Activated naive CD4-positive, alpha-beta T cell (primary cell): ENCODE measurements at places on chromosomes 16 and 17.

DNA sequence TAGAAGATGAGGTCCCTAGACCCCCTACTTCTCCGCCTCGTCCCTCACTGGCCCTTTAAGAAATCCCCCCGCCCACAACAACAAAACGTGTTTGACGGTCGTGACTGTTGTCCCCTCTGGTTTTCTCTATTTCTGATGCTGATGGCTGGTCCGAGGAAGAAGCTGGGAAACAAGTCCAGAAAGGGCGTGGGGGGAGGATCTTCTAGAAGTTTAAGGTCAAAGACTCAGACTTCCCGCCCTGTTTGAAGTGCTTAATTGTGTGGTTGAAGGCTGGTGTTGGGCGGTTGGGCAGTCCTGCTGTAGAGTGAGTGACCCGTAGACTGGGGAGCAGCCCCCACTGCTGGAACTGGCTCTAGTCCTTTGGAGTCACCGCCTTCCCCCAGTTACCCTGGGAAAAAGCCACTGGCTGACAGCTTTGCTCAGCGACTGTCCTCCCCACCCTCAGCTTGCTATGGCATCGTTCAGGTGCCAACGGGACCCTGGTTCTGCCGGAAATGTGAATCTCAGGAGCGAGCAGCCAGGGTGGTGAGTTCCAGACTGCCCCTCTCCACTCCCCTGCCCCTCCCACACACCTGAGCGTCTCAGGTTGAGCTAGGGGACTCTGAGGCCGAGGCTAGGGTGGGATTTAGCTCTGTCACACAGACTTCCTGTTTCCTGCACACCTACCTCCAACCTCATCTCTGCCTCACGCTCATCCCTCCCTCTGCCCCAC lies 1.6 kb downstream of the MLLT6 start:
- no peak for DNase-seq

DNA sequence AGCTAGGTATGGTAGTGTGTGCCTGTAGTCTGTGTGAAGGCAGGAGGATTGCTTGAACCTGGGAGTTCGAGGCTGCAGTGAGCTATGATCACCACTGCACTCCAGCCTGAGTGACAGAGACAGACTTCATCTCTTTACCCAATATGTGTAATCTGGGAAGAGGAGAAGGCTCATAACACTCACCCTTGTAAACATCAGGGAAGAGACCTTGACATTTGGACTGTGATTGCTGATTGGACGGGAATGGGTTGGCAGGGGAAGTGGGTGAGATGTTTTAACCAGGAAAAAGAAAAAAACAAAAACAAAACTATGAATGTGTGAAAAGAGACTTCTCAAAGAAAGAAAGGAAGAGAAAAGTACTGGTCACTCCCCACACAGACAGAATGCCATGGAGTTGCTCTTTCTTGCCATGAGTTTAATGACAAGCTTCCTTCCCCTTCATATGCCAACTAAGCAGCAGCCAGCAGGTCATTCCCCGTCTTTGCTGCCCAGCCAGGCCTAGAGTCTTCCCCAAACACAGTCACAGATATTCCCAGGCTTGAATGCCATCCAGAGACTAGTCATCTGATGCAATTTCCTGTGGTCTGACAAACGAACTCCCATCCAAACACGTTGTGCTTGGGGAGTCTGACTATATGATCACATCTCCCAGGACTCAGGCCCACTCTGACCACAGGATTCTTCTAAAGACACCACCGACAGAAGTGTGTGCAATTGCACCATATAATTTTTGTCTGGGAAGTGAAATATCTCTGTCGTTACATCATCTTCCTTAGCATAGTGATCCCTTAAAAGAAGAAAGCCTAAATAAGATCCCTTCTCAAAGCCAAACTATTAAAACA lies 3.6 kb upstream of the XAF1 start:
- no peak for DNase-seq

- no peak for DNase-seq
These were observed 5.6 kb upstream of the BPTF start for GRCh38 chr17:67819722-67820121.

DNA sequence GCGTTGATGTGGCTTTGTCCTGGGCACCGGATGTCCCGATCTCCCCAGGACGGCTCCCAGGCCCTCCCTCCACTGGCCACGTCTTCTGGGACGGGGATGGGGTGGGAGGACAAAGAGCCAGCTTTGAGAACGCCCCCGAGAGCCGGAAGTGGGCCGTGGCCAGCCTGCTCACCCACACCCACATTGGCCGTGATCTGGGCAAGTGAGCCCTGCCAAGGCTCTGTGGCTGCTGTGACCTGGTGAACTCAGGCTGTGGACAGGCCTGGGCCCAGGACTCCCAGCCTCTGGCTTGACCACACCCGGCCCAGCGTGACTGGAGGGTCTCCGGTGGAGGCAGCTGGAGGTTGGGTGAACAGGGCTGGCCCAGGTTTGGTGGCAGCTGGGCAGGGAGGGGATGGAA lies 3.3 kb downstream of the CDH15 start:
- DNase-seq = no peak

DNA sequence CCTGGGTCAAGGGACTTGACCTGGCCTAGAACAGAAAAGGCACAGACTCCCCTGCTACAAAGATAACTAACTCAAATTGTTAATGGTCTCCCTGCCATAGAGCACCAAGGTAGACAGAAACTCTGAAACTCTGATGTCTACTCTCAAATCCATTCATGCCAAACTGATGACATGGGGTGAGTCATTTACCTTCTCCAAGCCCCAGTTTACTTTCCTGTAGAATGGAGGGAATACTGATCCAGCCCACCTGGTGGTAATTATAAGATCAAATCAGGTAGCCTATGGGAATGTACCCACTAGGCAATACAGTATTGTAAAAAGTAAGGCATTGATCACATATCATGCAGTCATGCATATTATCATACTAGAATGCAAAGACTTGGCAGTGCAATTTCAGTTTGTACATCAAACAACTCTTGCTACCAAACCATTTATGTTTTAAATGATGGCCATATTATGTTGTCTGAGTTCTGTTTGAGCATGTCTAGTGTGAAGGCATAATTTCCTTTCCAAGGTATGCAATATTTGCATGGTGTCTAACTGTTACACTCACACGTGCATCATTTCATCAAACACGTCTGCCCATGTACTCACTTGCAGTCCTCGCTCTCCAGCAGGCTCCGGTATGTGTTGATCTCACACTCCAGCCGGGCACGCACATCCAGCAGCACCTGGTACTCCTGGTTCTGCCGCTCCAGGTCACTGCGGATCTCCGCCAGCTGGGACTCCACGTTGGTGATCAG lies 3.0 kb downstream of the KRT31 start:
- DNase-seq = no peak

DNA sequence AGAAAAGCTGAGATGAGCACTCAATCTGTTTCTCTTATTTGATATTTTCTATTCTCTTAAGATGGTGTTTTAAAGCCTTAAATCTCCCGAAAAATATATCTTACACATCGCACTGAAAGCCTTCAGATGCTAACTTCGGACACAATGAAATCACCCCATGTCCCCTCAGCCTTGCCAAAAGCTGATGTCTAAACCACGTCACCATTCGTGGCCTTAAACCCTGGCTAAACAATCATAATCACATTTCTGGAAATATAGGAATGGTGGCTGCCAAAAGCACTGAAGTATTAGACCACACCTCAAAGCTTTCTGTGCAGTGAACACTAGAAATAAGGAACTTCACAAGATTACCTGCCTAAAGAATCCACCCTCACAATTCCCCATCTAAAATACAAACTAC lies 402.7 kb downstream of the SOX9 start:
- no peak for DNase-seq

DNA sequence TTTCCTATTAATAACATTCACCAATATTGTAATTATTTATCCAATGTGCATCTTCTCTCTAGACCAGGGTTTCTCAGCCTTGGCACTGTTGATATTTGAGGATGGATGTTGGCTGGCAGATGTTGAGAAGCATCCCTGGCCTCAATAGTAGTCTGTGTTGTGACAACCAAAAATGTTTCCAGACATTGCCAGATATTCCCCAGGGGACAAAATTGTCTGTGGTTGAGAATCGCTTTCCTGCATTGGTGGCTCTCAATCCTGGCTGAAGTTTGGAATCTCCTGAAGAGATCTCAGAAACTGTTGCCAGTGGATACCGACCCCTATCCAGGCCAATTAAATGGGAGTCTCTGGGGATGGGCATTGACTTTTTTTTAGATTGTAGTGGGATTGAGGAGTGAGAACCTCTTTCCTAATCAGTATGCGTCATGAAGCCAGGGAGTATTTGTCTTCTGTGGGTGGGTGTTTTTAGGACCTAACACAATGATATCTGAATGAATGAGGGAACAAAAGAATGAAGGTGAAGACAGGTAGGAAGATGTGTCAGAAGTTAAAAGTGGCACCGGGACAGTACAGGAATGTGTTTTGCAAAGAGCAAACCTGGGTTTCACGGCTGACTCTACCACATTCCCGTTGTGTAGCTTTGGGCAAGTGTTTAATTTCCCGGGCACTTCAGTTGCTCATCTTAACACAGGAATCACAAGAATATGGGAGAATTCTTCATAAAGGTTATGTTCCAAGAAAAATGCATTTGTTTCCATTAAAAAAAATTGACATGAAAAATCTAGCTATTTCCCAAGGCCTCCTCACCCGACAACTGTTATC lies 24.3 kb downstream of the HSD17B2 start:
- DNase-seq = no peak

DNA sequence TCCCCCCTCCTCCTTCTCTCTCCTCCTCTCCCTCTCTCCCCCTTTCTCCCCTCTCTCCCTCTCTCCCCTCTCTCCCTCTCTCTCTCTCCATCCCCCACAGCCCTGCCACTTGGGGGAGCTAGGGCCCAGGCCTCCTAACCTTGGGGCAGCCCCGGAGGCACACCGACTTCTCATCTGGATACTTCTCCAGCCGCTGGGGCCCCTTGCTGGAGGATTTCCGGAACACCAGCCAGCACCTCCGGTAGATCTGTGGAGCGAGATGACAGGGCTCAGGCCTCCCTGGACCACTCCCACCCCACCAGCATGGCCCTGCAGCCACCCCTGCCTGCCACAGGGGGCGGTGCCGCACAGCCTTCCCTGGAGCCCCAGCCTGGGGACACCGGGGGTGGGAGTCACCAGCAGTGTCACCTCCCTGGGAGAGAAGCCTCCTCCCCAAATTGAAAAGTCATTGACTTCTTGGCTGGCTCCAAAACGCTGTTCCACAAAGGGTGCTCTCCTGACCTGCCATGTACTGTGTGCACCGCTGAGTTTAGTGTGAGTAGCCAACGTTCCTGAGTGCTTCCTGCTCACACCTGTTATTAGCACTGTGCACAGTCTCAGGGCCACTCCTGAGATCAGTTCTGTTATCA lies 10.5 kb downstream of the DOK4 start:
- peak; percentile 27 for DNase-seq

DNA sequence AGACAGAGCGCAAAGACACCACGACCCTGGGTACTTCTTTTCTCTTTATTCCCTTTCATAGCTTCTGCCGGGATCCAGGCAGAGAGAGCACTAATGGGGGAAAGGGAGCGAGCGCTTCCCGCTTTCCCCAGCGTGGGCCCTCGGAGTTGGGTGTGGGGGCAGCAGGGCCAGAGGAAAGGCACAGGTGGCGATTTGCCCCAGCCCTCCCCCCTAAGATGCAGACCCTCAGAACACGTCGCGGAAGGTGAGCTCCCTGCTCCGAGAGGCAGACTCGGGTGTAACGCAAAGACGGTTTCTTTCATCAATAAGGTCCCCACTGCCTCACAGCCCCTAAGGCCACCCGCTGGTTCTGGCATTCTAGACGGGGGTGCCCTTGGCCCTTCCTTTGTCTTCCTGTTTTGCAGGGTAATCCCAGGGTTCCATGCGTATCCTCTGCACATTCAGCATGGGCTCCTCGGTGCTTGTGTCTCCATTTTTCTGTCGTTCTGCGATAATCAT lies 570 bp upstream of the NME3 start:
- no peak for DNase-seq

DNA sequence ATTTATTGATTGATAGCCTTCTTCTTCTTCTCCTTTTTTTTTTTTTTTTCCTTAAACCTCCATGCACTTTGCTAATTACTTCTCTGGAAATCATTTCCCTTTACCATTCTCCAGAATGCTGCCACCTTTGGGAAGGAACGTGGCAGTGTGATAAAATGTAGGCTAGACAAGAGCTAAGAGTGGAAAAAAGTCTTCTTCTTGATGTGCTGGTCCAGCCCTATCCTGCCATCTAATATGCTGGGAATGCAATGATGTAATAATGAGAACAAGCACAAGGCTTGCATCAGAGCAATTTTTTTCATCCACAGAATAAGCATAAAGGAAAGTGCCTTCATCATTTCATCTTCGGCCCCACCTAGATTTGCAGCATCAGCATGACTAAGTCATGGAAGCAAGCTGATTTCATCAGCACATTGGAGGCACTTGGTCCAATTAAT lies 128.7 kb upstream of the ZFHX3 start:
- no peak for DNase-seq

GRCh38 chr16:2040787-2041522 lies 6.7 kb downstream of the NTHL1 start:
- no peak for DNase-seq

DNA sequence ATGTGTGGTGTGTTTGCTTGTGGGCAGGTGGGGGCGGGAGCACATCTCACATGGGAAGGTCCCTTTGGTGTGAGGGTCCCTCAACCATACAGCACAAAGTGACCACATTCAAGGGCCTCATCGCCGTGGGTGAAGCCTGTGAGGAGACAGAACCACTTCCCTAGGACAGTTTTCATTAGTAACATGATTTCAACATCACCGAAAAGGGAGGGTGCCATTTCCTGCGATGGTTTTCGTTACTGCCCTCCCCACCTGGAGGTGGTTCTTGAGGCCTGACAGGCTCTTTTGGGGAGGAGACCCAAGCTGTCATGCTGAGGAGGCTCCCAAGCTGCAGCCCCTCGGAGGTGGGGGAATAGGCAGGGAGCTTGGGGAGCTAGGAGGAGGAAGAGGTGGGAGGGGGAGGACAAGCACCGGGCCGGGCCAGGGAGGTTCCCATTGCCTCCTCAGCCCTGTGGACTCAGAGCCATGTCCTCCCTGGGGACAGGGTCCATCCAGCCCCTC lies 9.5 kb downstream of the CD300LB start:
- no peak for DNase-seq

- no peak for DNase-seq
These were observed 11.9 kb upstream of the KDM8 start for GRCh38 chr16:27191352-27191924.

DNA sequence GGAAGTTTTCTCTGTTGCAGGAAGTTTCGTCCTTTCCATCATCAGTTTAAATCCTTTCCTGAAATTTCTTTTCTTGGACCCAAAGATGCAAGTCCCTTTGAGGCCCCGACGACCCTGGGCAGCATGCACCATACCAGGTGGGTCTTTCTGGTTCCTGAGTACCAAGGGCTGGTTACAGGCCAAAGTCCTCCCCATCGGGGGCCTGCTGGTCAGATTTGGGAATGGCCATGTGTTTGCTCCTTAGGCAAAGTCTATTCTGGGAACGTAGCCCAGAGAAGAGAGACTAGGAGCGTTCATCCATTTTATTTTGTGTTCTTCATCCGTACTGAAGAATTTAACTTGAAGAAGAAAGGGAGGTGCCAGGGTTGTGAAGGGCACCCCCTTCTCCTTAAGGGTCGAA lies 17.5 kb upstream of the ADAM11 start:
- DNase-seq = no peak

- DNase-seq = no peak
These were observed 7.7 kb upstream of the TEKT3 start for GRCh38 chr17:15349119-15349518.

- DNase-seq = no peak
These were observed 407 bp downstream of the MCRIP1 start for GRCh38 chr17:81832608-81833159.

GRCh38 chr17:7777017-7777416 lies 57.0 kb upstream of the KDM6B start:
- DNase-seq = no peak
